ENCODE measurements at places on chromosomes 2 and 18. TPM values are rescaled to one million over a fixed set of nuclear protein-coding genes. Genes with fewer than 3 reads are reported as not detected.

The CCDC85A gene
- total RNA-seq = 1.5 TPM

DNA sequence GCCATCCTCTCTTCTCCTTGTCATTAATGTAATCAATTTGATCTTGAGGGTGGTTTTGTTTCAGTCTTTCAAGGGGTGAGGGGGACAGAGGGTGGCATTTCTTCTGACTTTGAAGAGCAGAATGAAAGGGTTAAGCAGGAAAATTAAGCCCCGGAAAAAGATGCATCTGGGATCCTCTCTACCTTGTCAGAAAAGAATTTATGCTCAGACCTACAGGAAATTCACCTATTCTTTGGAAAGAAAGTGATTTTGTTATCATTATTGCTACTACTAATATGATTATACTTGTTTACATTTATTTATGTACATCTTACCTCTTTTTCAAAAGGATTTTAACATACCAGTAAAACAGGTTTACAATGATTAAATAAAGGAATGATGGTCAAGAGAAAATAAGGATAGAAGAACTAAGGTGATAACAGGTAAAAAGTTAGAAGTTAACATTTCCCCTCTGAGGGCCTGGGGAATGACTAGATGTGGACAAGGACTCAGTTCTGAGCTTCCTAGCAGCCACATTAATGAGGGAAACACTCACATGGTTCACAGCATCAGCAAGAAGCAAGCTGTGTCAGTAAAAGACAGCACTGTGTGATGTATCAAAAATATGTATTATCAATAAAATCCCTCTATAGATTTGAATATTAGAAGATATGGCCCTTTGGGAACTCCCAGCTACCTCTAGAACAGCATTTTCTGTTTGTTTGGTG lies 151.4 kb downstream of the MYCN start:
- no peak for DNase-seq

The REG3G gene
- not detected for total RNA-seq

DNA sequence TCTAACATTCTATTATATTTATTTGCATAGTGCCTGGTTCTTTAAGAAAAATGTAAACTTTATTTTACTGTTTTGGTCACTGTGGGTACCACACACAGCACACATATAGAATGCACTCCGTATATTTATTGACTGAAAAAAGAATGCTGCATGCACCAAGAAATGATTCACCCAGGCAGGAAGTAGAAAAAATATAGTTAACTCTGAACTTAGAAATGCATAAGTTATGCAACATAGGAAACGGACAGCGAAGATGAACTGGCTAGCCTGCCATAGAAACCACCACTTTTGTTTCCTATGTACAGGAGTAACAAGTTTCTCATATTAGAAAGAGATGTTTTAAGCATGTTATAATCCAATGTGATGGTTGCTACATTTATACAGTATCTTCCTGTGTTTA lies 635.8 kb downstream of the DSC3 start:
- DNase-seq = no peak

- DNase-seq = peak; percentile 62
These were observed 564 bp downstream of the LPIN2 start for GRCh38 chr18:3012136-3013023.

GRCh38 chr2:202965810-202966460 lies 48.7 kb upstream of the NBEAL1 start:
- no peak for DNase-seq

DNA sequence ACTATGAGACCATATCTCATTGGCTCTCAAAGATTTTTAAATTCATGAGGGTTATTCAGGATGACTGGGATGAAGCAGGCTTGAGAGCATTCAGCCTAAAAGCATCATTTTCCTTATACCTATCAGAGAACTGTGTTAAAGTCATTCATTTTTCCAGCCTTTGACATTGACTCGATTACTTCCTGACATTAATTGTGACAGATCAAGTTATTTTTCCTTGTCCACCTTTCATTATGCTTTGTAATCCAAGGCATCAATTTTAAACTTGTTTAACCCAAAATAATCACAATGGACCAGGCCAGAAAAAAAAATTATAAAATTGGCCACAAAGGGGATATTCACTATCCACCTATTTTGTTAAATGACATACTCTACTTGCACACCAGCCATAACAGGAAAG lies 1606.8 kb upstream of the PIK3C3 start:
- DNase-seq = no peak

The ARL4C gene
- 24.4 TPM for total RNA-seq

DNA sequence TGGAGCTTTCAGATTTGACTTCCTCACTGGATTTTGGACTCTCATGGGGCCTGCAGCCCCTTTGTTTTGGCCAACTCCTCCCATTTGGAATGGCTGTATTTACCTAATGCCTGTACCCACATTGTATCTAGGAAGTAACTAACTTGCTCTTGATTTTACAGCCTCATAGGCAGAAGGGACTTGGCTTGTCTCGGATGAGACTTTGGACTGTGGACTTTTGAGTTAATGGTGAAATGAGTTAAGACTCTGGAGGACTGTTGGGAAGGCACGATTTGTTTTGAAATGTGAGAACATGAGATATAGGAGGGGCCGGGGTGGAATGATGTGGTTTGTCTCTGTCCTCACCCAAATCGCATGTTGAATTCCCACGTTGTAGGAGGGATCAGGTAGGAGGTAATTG lies 233.4 kb upstream of the GALNT5 start:
- DNase-seq = no peak

The MPP4 gene
- total RNA-seq = not detected

DNA sequence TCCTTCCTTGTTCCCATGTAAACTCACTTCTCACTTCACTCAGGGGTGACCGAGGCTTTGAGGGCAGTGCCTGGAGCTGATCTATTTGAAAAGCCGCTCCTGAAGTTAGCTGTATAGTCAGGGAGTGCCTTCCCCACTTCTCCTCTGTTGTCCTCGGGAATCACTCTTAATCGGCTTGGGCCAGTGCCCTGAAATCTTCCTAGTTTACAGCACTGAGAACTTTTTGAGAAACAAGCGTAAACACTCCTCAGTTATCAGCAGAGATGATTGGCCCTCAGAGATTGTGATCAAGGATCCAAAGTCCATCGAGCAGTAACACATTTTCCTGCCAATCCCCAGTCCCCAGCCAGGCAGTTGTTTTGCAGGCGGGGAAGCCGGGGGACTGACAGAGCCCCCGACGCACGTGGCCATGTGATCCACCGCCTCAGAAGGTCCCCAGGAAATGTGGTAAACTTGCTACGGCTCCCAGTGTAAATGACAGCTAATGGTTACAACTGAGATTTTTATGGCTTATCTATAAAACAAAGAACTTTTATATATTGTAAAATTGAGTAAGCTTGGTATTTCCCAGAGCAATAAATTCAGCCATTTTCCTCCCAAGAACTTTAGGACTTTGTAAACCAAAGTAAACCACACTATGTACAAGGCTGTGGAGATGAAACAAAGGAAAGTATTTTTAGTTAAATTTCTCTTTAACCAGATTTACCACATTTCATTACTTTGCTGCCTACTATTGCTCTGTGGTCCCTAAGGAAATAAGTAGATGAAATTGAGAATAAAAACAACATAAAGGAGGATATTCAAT lies 53.5 kb downstream of the C18orf63 start:
- no peak for DNase-seq

DNA sequence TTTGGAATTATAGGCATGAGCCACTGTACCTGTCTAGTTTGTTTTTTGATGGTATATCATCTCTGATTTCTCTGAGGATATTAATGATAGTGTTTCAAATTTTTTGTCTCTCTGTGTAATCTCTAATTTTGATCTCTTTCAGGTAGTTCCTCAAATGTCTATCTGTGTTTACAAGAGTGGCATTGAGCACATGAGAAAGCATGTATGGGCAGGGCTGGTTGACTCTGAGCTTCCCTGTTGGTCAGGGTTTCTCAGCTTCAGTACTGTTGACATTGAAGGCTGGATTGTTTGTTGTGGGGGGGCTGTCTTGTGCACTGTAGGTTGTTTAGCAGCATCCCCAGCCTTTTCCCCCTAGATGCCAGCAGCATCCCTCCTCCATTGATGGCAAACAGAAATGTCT lies 79.9 kb downstream of the TMEM247 start:
- no peak for DNase-seq

GRCh38 chr2:215028231-215028630 lies 110.2 kb downstream of the ABCA12 start:
- no peak for DNase-seq

DNA sequence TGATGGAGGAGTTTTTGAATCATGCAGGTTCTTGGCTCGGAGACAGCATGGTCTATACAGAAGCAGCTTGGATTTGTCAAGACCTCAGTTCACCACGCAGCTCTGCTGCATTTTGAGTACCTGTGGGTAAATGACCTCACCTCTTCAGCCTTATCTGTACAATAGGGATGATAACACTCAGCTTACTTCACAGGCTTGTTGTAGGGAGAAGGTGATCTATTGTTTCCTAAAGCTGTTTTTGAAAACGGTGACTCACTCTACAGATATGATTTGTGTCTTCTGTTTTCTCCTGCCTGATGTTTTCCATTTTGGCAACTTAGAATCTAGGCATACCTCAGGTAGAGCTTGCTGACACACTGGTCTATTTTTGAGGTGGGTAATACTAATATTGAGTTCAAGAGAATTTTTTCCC lies 80.3 kb downstream of the FMNL2 start:
- no peak for DNase-seq

DNA sequence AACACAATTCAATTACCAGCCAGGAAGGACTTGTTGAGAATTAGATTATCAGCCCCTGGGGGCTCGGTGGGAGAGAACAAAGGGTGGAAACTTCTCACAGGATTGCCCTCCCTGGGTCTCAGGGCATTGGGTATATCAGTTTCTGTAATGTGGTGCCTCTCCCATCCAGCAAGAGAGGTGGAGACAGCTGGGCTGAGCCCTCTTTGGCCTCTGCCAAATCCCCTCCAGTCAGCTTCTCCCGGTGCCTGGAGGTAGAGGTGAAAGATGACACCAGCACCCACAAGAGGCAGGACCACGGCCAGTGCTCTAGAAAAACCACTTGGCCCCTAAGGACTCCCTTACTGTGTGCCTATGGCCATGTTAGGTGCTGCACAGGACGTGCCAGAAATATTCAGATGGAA lies 179.7 kb downstream of the HAUS1 start:
- DNase-seq = no peak

- DNase-seq = no peak
These were observed 70.7 kb downstream of the CCDC93 start for GRCh38 chr2:117943013-117943672.

The CYP20A1 gene
- 40.6 TPM for total RNA-seq

- DNase-seq = no peak
These were observed 91.9 kb upstream of the FN1 start for GRCh38 chr2:215527736-215528135.

DNA sequence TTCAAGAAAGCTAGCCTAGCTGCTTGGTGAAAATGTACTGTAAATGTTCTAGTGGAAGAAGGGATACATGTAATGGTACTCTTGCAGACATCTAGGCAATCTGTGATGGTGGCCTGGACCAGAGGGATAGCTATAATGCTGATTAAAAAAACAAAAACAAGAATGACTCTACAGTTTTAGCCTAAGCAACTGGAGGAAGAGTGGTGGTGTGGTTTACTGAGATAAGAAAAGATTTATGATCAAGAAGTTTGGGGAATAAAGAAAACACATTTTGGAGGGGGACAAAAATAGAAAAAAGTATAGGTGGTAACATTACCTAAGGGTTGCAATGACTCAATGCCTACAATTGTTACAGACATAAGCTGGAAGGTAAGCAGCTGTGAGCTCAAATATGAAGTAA lies 1080.7 kb upstream of the CELF4 start:
- DNase-seq = no peak

DNA sequence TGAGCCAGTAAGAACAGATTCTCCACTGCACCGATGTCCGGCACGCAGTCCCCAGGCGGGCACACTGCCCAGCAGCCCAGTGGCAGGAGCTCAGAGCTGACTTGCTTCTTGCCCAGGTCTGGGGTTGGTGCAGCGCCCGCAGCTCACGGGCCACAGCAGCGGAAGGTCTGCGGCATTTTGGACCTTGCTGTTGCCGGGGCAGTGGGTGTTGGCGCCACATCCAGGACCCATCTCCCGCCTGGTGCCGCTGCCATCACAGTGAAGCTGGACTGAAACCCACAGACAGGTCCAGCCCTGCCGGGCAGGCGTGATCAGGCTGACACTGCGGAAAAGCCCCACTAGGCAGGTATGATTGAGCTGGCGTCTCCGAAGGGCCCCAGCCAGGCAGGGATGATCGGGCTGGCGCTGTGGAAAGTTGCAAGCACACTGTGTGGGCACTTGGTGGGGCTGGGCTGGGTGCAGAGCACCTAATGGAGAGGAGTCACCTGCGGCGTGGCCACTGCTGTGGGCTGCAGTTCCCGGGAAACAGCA lies 75.5 kb downstream of the SLC66A2 start:
- no peak for DNase-seq

The C1QL2 gene
- total RNA-seq = not detected

DNA sequence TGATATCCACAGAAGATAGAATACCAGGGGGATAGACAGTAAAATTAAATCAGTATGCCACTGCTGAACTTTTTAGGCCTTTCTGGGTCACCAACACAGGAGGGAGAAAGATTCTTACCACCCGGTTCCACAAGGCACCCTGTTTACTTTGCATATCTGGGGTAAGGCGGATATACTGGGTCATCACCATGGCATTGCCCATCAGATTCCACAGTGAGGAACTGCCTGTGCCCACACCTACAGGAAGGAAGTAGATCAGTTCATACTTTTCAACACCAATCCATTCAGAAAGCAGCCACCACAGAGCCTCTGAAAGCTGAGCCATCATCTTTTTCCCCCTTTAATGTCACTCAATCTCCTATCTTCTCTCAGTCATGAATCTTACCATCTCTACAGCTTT lies 2.0 kb downstream of the LMAN2L start:
- no peak for DNase-seq

The GPC1 gene
- 88.1 TPM for total RNA-seq

DNA sequence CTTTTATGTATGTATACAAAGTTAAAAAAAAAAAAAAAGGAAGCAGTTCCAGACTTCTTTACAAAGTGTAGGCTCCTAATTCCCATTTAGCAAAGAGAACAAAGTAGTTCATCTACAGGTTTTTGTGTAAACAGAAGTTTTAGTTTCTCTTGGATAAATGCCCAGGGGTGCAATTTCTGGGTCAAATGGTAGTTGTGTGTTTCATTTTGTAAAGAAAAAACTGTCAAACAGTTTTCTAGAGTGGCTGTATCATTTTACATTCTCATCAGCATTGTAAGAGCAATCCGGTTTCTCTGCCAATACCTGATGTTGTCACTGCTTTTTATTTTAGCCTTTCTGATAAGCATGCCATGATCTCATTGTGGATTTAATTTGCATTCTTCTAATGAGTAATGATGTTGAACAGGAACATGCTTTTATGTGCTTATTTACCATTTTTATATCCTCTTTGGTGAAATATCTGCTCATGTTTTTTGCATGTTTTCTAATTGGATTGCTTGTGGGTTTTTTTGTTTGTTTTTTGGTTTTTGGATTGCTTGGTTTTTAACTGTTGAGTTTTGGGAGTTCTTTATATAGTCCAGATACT lies 16.6 kb upstream of the PSME4 start:
- no peak for DNase-seq

DNA sequence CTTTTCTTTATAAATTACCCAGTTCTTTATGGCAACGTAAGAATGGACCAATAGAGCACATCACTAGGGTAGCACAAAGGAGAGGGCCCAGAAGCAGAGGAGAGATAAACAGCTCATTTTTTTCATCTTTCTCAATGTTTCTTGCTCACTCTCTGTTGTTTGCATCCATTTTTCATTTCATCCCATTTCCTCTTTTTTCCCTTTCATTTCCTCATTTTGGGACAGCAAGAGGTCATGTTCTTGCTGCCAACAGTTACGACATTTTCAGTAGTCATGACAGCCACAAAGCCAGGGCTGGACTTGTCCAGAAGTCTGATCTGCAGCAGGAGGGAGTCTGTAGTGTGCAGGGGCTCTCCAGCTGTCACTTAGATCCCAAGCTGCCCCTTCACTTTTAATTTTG lies 52.7 kb upstream of the CYP1B1 start:
- no peak for DNase-seq
